Stimulated activated CD4-positive, alpha-beta T cell treated with anti-CD3 and anti-CD28 coated beads, Interleukin-4, amount 100 ng/mL, for 24 hours (primary cell): ENCODE measurements at places on chromosomes 12 and 14.

GRCh38 chr14:89720741-89721729, 233.5 kb downstream of the EFCAB11 start:
- DNase-seq = peak; percentile 61

DNA sequence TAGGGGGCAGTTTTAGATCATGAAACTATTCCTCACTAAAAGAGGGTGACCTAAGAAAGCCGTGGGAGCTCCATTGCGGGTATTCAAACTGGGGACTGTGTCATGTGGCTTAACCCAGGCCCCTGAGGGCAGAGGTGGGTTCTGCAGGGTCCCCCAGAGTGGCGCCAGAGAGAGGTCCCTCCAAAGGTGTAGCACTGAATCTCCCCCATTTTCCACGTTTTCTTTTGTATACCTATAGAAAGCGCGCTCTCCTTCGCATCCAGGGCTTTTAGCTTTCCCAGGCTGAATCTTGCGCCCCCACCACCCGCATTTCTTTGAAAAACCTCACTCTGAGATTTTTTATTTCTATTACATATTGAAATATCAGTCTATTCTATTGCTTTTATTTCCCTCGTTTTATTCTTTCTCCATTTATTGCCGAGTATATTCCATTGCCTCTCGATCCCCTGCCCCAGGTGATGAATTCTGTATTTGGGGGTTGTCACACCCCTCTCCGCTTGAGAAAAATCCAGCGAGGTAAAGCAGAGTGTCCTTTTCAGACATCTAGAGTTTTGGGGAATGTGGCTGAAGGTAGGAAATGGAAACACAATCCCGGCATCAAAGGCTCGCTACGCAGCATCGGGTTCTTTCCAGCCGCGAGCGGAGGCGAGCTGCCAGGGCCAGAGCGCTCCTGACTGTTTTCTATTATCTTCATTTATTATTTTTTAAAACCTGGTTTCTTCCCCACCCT, 870 bp upstream of the HOXC13 start:
- DNase-seq = no peak

DNA sequence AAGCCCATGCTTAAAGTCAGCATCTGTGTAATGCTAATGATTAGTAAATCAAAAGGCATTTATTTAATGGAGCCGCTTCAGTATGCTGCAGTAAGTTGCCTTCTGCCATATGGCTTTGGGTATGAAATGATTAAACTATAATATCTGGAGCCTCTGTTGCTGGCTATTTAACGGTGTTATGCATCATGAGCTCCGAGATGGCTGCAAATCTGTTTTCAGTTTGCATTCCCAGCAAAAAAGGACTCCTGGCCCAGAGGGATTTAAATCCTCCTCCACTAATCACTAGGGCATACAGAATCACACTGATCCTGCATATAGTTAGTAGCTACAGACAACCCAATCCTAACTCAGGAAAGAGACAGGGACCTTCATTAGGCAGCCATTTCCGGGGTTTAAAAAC, 171.5 kb upstream of the EEA1 start:
- no peak for DNase-seq

- DNase-seq = no peak
Observed at GRCh38 chr14:63647696-63648410, 6.2 kb upstream of the WDR89 start.
